ENCODE measurements at places on chromosomes 3 and 15.

DNA sequence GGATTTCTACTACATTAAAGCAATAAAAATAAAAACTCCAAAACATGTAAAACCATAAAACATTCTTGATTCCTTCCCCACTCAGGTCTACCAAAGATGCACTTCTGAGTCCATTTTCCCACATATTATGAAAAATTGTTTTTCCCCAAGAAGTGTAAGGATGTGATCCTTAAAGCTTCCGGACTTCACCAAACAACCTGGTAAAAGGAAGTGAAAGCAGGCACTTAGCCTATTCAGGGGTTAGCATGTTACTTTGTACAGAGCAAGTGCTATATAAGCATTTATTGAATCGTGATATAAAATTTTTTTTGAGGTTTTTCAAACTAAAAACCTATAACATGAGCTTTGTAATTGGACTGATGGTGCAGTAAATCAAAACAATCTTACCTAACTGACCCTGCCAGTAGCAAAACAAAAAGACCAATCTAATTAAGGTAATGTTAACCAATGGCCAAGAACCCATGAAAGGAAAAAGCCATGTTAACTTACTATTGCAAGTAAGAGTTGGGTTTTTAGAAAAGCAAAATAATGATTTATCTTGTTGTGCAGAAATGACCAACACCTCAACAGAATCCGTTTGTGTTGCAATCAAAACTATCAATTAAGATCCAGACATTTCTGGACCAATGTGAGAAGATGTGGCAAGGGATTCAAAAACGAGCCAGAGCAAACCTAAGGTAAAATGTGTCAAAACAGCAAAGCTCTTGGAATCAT is 1.8 kb downstream of the SETD2 start:
- DNase-seq = no peak

DNA sequence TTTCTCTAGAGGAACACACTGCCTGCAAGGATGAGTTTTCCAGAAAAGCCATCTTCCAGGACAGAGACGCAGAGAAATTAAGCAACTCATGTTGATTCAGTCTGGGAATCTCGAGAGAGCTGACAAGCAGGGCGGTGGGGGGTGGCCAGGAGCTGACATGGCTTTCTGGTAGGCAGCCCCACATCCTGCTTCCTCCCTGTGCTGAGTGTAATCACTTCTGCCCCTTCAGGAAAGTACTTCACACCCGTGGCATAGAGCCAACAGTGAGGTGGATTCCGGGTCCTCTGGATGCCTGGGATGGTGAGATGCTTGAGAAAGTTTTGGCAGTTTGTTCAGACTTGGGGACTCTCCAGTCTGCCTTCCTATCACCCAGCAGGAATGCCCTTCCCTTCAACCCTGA is 221.1 kb downstream of the SLCO3A1 start:
- no peak for DNase-seq

DNA sequence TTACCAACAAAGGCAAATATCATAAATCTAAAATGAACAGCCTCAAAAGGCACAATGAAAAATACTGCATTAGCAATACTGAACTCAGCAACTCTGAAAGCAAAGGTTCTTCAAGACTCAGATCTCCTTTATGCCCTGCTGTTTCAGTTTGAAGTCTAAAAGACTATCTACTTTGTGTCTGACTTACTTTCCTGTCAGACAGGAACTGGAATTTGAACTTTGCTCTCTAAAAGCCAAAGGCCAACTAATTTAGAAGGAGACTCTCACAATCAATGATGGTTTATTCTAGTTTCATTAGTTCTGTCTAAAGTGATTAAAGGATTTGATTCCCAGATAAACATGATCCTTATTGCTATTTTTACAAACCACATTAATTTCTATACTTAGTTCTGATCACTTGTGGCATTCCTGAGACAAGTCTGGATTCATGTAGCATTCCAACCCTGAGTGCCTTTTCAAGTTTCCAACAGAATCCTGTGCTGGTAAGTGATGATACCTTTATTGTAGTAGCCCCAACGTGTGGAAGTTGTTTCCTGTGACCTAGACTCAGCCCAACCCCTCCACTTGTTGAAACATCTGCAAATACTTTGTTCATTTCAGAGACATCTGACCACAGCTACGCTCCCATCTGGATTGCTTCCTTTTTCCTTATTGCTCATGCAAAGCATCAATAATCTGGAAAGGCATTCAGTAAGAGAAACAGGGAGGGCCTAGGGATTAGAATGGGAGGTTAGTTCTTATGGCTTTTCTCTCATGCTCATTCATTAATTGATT is 14.9 kb upstream of the LEKR1 start:
- no peak for DNase-seq

DNA sequence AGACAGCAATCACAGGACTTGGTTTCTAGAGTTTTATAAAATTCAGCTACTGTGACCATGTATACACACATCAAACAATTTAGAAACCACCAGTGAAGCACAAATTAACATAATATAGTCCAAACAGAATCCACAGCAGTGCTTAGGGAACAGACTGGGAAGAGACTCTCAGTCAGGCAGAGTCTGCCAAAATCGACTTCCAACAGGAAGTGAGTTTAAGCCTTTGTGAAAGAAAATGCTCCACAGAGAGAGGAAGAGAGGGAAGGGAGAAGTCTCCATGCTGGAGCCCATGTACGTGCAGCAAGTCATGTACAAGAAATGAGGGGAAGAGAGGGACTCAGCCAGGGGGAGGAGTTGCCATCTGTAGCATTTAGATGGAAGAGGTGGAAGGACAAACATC is 172.6 kb downstream of the IL5RA start:
- no peak for DNase-seq

DNA sequence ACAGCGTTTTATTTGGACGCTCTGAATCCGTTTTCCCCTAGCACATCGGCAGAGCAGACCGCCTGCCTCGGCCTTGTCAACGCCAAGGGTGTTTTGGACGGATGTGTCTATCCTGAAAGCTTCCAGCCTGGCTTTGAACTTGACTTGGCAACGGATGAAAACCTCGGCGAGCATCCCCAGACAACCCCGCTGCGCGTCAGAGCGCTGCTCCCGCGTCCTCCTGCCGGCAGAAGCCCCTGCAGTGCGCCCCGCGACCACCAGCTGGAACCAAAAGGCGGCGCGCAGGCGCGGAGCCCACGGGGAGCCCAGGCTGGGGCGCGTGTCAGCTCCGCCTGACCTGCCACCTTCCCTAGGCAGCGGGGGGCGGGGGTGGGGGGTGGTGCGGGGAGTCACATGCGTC is 26.2 kb upstream of the ARL8B start:
- no peak for DNase-seq

Data from SK-N-MC (cell line).